Omental fat pad (tissue), 4 donors: ENCODE measurements at places on chromosomes 3 and 15. TPM values are rescaled to one million over a fixed set of nuclear protein-coding genes. Genes with fewer than 3 reads are reported as not detected.

- DNase-seq = no peak
Observed at GRCh38 chr3:81910244-81910852, 148.9 kb upstream of the GBE1 start.

GRCh38 chr3:100081986-100082692 is 32.2 kb downstream of the FILIP1L start:
- no peak for DNase-seq

- no peak for DNase-seq
Observed at GRCh38 chr15:57183041-57183440, 193.3 kb upstream of the CGNL1 start.

GRCh38 chr15:65862682-65863081 is 6.6 kb upstream of the RAB11A start:
- no peak for DNase-seq

- DNase-seq = no peak
Observed at GRCh38 chr3:62325896-62326295, 47.5 kb downstream of the FEZF2 start.

DNA sequence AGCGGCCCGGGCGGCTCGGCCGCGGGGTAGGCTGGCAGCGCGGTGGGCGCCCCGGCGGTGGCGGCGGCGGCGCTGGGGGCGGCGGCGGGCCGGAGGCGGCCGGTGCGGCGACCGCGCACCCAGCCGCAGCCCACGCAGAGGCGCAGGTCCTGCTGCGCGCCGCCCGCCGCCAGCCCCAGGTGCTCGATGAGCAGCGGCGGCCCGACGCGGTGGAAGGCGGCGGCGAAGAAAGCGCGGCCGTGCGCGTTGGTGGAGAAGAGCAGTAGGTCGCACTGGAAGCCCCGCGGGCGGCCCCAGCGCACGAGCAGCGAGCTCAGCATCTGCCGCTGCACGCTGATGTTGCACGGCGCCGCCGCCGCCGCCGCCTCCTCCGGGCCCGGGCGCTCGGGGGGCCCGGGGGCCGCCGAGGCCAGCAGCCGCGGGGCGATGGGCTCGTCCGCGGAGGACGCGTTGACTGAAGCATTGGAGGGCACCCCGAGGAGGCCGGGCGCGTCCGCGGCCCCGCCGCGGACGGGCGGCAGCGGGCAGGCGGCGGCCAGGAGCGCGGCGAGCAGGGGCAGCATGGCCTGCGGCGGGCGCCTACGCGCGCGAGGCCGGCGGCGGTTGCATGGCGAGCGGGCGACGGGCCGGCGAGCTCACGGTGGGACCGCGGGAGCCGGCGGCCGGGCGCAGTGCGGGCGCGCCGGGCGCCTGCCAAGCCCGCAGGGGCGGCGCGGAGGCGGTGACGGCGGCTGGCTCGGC is 452 bp downstream of the TMEM158 start:
- DNase-seq = no peak

GRCh38 chr15:62647843-62648505 is 394.6 kb upstream of the TPM1 start:
- DNase-seq = no peak

- DNase-seq = no peak
Observed at GRCh38 chr3:190543671-190544070, 29.8 kb downstream of the IL1RAP start.

- no peak for DNase-seq
Observed at GRCh38 chr15:69141286-69141701, 19.1 kb upstream of the GLCE start.

DNA sequence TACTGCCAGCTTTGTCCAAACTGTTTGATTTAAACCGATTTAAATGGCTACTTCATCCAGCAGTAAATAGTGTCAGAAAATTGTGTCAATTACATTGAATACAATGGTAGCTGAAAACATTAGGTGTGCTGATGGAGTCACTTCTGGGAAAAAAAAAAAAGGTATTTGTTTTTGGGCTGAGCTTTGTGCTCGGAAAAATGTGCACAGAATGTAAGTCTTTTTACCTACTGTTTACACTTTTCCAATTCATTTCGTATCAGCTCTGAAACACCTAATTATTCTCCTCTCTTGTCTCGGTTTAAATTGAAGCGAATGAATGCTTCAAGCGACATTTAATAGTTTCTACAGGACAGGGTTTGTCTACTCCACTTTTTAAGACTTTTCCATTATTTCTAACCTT is 1078.4 kb downstream of the ROBO1 start:
- no peak for DNase-seq

- DNase-seq = no peak
Observed at GRCh38 chr15:39426552-39427532, 154.0 kb upstream of the THBS1 start.

DNA sequence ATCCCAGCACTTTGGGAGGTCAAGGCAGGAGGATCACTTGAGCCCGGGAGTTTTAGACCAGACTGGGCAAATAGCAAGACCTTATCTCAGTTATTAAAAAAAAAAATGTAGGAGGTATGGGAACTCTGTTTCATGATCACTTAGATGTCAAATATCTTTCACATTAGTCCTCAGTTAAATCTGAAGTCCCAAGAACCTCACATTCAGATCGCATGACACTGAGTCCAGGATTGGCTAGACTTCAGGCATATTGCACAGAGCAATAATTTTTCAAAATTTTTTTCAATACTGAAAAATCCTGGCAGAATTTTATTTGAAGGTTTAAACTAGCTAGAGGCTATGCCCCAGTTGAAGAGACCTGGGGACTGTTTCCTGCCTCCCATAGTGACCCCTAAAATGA is 56.3 kb upstream of the ZNF148 start:
- DNase-seq = no peak

DNA sequence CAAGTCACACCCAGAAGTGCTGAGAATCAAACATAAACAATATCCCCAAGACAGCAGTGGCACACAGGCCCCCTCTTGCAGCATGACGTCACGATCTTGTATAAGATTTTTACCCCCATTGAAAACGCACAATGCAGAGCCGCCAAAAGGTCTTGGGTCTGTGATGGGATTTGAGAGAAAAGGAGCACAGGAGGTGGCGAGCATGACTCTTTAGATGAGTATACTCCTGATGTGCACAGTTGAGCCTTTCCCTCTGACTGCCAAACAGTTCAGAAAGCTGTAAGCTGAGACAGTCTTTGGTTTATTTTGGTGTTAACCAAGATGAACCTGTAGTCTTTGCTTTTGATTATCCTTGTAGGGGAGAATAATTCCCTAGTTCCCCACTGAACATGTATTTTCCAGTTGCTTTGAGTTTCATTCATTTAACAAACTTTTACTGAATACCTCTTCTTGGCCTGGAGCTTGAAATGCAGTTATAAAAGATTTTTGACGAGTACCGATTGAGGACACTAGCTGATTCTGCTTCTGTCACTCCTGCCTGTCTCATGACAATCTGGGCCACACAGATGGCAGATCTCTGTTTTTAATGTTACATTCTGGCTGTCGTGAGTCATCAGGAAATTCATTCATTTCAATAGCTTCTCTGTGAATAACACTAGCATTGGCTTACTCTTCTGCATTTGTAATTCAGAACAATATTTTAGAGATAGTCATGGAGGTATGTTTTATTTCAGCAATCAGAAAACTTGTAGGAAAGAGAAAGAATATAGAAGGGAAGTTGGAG is 28.9 kb downstream of the CFAP91 start:
- no peak for DNase-seq

DNA sequence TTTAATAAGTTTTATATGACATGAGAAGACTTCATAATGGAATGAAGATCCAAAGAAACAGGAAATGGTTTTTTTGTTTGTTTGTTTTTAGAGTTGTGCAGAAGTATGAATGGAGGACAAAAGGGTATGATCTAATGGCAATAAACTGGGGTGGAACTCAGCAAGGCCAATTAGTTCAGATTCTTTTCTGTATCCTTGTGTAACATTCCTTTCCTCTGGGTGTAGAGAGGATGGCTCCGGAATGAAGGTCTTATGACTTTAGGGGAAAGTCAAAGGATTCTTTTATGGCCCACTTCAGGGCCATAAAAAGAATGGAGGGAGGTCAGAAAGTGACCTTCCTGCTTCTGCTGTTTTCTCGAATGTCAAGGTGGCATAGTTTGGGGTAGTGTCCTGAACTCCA is 152.6 kb downstream of the DPH6 start:
- DNase-seq = no peak

The ZNF80 gene
- 0.19 TPM for total RNA-seq

The SERPINI2 gene
- total RNA-seq = 2.7 TPM

The DIS3L gene
- total RNA-seq = 24.4 TPM

The PLCB2 gene
- 32.6 TPM for total RNA-seq

The STAC gene
- 0.75 TPM for total RNA-seq

The TMCO5A gene
- total RNA-seq = not detected

The DNAJC19 gene
- 19.5 TPM for total RNA-seq

The XYLB gene
- total RNA-seq = 3.8 TPM

The SLC28A1 gene
- not detected for total RNA-seq

The MINDY4B gene
- not detected for total RNA-seq

The RAB6B gene
- total RNA-seq = 16.4 TPM

The ATP8B4 gene
- total RNA-seq = 17.2 TPM

The TRAK1 gene
- total RNA-seq = 37.1 TPM
